ENCODE measurements at places on chromosomes 16 and 17.

DNA sequence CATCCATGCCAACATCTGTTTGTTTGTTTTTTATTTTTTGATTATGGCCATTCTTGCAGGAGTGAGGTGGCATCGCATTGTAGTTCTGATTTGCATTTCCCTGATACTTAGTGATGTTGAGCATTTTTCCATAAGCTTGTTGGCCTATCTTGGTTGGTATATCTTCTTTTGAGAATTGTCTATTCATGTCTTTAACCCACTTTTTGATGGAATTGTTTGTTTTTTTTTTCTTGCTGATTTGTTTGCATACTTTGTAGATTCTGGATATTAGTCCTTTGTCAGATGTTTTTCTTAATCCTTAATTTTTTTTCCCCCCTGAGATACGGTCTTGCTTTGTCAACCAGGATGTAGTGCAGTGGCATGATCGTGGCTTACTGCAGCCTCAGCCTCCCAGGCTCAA lies 43.0 kb downstream of the RNF135 start:
- DNase-seq = no peak

DNA sequence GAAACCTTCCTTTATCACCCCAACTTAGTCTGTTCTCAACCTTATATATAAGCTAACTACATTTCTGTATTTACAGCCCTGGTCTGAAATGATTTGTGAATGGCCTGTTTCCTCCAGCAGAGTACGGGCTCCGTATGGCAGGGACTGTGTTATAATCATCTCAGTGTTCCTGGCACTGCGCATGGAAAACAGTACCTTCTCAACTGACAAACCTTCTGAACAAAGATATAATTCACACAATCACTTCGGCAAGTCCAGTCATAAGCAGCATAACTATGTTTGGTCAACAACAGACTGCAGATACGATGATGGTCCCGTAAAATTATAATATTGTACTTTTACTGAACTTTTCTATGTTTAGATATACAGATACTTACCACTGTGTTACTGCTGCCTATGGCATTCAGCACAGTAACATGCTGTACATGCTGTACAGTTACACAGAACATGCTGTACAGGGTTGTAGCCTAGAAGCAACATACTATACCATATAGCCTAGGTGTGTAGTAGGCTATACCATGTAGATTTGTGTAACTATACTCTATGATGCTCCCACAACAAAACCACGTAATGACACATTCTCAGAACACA lies 30.0 kb downstream of the ANKFY1 start:
- no peak for DNase-seq

- DNase-seq = peak; percentile 9
These were observed 181.5 kb upstream of the GSE1 start for GRCh38 chr16:85431431-85432124.

DNA sequence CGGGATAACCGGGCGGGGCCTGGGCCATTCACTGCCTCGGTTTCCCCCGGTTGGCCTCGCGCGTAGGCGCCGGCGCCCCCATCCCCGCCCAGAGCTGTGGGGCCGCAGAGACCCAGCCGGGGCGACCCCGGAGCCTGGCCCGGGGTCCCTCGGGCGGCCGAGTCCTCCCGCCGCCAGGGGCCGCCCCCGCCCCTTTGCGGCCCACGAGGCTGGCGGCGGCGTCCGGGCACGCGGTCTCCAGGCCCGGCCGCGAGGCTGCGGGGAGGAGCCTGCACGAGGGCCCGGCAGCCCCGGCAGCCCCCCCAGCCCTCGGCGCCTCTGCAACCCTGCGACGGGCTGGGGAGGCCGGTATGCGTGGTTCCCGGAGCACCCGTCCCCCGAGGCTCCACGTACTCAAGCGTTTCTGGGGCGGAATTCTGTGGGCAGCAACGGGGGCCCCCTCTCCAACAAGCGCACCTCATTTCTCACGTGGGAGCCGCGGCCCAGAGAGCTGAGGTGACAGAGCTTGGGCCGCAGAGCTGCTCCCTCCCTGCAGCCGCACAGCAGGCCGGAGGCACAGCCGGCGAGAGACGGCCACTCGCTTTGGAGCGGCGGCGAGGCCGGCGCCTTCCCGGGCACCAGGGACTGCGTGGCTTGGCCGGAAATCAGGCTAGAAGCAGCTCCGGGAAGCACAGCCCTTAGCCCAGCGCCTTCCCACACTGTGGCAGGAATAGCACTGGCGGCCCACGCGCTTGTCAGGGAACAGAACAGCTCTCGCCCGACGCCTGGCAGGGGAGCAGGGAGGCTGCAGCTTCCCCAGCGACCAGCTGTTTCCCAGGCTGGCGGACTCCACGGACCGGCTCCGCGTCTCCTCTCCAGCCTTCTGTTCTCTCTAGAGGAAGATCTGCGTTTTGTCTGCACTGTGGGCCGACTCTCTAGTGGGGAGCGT lies 867 bp upstream of the LIMD2 start:
- DNase-seq = peak; percentile 61

DNA sequence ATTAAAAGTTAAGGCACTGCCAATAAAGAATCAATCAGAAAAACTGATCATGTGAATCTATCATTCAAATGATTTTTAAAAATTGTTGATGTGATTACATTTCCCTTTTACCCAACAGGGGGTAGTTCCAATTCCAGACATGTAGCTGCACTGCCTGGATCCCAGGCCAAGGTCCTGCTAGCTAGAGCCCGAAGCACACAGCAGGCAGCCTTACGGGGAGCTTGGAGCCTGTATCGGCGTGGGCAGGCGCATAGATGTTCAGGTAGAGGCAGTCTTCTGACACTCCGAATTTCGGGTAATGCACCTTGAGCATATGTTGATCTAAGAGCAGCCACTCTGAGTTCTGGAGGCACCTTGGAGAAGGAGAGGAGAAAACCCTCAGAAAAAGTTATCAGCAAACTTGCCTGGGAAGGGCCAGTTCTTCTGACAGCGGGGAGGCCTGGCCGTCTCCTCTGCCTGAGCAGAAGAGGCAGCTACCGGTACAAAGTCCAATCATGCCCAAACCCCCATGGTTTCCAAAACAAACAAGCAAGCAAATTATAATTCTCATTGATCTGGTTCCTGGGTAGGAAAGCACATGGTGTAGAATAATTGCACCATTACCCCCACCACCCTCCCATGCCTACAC lies 3.6 kb downstream of the CES5A start:
- no peak for DNase-seq

DNA sequence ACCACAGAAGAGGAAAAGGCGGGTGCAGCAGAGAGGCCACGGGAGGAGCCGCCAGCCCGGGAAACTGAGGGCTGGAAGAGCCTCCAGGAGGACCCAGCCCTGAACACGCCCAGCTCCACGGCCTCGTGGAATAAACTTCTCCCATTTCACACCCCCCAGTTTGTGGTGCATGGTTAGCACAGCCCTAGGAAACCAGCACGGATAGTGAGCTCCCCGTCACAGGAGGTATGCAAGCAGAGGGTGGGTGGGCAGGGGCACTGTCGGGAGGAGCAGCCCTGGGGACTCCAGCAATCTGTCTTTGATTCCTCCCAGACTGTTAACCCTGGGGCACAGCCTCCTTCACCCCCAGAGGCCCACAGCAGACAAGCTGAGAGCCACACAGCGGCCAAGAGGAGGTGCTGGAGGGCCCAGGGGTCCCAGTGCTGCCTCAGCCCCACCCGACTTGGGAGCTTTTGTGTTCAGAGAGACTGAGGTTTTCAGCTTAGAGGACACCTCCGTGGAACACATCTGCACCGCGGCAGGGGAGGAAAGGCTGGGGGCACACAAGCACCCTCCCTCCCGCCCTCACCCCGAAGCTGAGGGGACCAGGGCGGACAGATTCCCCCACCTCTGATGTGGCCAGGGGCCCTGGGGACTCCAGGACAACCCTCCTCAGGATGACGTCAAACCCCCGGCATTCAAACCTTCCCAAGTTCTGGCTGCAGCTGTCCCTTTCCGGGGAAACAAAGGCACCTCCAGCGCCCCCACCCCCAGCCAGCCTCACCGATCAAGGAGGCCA lies 1.7 kb upstream of the IL17C start:
- DNase-seq = no peak

DNA sequence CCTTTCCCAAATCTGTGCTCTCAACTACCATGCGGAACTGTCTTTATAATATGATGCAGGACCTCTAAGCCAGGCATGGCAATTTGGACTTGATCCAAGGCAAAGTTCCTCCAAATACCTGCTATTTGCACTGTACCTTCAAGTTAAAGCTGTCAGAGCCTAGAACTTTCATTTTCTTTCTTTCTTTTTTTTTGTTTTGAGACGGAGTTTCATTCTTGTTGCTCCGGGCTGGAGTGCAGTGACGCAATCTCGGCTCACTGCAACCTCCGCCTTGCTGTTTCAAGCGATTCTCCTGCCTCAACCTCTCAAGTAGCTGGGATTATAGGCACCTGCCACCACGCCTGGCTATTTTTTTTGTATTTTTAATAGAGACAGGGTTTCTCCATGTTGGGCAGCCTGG lies 51.7 kb downstream of the ARHGAP27 start:
- no peak for DNase-seq

GRCh38 chr17:3977387-3977786 lies 13.2 kb upstream of the ATP2A3 start:
- DNase-seq = no peak

DNA sequence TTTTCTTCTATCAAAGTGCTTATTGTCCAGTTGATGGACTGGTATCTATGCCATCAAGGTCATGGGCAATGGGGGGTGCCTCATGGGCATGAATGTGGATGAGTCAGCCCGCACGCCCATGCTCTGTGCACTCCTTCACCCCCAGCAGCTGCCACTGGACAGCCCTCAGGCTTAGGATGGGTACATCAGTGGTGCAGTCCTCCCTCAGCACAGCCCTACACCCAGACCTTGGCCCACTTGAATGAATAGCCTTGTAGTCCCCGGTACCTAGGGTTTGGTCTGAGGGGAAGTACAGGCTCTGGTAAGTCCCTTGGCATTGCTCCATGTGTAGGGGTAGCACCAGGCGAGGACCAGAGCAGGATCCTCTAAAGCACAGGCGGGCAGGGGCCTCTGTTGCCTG lies 10.4 kb upstream of the GNA13 start:
- DNase-seq = no peak

DNA sequence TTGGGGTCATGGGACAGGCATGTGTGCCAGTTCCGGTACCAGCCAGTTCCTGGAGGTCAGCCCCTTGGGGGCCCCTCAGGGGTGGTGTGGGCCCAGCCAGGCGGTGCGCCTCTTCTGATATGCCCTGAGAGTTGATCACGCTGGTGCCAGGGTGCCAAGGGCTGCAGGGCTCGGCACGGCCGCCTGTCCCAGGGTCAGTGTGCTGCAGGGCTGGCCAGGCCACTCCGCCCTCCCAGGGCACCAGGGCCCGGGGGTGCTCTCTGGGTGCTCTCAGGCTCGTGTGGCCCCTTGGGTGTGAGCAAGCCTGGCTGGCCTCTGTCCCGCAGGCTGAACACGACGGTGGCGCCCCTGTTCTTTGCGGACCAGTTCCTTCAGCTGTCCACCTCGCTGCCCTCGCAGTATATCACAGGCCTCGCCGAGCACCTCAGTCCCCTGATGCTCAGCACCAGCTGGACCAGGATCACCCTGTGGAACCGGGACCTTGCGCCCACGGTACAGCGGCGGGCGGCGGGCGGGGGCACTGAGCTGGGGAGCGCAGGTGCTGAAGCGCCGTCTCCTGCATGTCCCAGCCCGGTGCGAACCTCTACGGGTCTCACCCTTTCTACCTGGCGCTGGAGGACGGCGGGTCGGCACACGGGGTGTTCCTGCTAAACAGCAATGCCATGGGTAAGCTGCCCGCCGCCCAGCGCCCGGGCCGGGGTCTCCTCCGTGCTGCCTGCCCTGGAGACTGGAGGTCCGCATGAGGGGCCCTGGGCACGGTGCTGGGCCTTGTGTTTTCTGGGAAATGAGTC lies 6.0 kb downstream of the GAA start:
- DNase-seq = peak; percentile 13

DNA sequence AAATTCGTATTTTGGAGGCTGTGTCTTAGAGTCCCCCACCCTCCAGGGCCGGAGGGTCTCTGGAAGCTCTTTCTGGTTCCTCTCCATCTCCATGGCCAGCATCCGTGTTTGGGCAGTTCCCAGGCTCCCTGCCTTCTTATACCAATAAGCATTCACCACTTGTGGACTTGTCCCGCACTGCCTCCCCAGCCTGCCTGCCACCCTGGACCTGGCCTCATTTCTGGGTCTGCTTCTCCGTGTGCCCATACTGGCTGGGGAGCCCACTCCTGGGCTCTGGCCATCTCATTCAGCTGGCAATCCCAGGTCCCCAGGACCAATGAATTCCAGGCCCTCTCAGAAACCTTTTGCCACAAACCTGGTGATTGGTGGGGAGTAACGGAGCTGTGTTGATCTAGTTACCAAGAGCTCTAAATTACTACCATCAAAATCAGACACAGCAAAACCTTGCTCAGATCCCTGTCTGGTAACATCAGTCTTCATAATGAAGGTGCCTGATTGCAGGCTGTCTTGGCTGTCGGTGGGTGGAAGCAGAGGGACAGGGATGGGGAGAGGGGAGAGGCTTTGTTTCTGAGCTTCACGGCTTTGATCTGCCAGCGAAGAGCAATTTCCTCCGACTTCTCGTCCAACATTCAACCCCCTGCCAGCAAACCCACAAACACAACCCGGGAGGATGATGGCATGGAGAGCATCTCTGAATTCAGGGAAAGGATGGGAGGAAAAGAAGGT lies 27.7 kb upstream of the CRHR1 start:
- no peak for DNase-seq

- DNase-seq = no peak
These were observed 28.8 kb downstream of the NGFR start for GRCh38 chr17:49523706-49524472.

DNA sequence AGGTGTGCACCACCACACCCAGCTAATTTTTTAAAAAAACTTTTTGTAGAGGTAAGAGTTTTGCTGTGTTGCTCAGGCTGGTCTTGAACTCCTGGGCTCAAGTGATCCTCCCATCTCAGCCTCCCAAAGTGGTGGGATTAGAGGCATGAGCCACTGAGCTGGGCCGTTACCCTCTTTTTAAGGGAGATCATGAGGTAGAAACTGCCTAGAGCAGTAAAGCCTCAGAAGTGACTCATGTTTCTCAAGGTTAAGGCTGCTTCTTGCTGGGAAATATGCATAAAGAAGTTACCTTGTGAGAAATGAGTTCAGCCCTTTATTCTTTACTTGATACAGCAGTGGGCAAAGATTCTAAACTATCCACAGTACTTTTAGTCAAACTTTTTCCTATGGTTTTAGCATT lies 38.2 kb downstream of the GRB2 start:
- DNase-seq = no peak

DNA sequence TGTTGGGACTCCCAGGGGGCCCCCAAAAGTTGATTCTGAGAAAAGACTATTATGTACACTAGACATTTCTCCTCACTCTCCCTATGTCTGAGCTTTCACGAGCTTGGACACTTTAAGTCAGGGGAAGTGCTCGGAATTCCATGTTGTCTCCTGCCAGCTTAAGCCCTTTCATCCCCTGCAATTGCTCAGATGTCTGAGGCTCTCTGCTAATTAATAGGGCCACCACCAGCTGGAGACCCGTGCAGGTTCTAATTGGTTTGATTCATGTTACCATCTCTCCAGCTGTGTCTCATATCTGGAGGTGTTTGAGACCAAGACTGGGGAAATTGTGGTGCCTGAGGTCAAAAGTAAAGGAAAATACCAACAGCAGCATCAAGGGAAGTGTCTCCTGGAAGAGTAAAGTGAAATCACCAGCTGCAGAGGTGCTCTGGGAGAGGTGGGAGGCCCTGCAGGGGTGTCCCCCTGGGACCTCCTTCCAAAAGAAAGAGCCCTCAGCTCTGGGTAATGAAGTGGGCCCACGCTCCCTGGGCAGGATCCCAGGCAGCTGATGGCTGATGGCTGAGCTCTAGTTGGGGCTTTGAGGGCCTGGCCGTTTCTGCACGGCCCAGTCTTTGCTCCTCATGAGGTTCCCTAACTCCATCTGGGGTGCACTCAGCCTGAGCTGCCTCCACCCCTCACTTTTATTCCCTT lies 5.8 kb upstream of the UTS2R start:
- DNase-seq = no peak

All from psoas muscle (tissue), 8 donors.